Mammary epithelial cell (primary cell): ENCODE measurements at places on chromosomes 12 and 14. TPM values are rescaled to one million over a fixed set of nuclear protein-coding genes. Genes with fewer than 3 reads are reported as not detected.

- peak; percentile 14 for DNase-seq
Observed at GRCh38 chr12:108360487-108360886, 21.4 kb upstream of the CMKLR1 start.

The RNU4-1 gene
- total RNA-seq, result under 0.01 TPM

DNA sequence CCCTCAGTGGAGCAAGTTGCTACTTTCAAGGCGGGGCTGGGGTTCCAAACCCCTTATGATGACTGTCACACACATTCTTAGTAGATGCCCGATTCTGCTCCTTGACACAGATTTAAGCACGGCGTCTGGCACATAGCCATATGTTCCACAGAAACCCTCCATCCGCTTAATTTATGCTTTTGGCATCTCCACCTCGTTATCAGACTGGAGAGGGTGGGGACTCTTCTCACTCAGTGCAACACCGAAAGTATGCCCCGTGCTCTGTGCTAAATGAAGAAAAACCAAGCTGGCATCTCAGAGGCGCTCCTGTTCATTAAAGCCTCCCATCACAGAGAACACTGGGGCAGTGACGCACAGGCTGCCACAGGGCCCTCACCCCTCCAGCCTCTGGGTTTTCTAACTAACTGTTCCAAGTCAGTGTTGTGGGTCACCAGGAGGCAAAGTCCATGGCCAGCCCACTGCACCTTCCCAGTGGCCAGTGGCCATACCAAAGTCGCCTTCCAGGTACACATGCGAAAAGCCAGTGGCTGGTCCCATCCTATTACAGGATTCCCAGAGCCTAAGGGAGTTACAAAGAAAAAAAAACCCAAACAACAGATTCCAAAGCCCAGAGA, 27.3 kb downstream of the CCDC88C start:
- no peak for DNase-seq

The TBC1D30 gene
- 0.17 TPM for total RNA-seq

The DNAAF2 gene
- total RNA-seq, result 7.9 and 8.2 TPM in 2 replicates

DNA sequence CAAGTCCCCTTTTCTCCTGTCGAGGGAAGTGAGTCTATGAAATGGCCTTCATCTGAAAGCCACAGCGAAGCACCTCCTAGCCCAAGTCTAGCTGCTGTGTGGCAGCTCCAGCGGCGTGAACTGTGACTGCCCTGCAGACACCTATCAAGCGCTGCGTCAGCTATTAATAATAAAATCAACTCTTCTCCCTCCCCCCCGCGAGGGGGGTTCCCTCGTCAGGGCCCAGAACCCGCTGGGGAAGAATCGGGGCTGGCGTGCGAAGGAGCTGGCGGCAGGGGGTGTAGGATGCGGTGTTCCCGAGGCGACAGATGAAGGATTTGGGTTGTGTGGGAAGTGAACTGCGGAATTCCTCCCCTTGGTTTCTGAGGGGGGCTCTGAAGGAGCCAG, 662 bp upstream of the ATP2A2 start:
- DNase-seq, result peak; percentile 67

The AQP2 gene
- total RNA-seq, result not detected in 2 replicates

GRCh38 chr12:124214574-124214973, 80.3 kb upstream of the RFLNA start:
- no peak for DNase-seq

- peak; percentile 4 for DNase-seq
Observed at GRCh38 chr14:80477388-80478160, 266.3 kb upstream of the DIO2 start.
